Ascending aorta (tissue), 2 donors: ENCODE measurements at places on chromosomes 4 and X.

DNA sequence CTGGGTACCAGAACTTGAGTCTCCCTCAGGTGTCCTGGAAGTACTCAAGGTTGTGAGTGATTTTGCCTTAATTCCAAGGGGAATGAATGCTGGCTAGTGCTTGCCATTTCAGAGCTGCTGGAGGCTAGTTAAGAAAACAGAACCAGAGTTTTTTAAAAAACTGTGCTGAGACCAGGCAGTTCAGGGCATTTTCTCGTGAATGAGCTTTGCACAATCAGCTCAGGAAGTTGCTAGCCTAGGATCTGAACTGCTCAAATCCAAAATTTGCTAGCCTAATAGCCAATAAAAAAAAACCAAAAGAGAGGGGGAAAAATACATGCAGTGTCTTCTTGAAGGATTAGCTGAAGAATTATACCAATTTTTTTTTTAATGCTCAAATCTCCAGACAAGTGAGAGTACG, 292.7 kb downstream of the FBXW7 start:
- DNase-seq: no peak

GRCh38 chr4:113327494-113327893, 278.0 kb downstream of the ANK2 start:
- DNase-seq: no peak

GRCh38 chr4:88613417-88613875, 21.2 kb downstream of the HERC3 start:
- DNase-seq: no peak

DNA sequence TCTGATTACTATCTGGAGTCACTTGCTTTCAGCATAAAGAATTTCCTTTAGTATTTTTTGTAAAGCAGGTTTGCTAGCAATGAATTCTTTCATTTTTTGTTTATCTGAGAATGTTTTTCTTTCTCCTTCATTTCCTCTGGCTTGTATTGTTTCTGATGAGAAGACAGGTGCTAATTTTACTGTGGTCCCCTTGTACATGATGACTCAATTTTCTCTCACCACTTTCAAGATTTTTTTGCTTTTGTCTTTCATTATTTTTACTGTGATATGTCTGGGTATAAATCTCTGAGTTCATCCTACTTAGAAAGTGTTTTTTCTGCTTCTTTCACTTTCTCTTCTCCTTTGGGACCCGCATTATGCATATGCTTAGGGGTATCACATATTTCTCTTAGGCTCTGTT, 62.6 kb downstream of the PKD2 start:
- DNase-seq: no peak

GRCh38 chr4:41212616-41213203, 1.6 kb downstream of the APBB2 start:
- peak; percentile 74 for DNase-seq

DNA sequence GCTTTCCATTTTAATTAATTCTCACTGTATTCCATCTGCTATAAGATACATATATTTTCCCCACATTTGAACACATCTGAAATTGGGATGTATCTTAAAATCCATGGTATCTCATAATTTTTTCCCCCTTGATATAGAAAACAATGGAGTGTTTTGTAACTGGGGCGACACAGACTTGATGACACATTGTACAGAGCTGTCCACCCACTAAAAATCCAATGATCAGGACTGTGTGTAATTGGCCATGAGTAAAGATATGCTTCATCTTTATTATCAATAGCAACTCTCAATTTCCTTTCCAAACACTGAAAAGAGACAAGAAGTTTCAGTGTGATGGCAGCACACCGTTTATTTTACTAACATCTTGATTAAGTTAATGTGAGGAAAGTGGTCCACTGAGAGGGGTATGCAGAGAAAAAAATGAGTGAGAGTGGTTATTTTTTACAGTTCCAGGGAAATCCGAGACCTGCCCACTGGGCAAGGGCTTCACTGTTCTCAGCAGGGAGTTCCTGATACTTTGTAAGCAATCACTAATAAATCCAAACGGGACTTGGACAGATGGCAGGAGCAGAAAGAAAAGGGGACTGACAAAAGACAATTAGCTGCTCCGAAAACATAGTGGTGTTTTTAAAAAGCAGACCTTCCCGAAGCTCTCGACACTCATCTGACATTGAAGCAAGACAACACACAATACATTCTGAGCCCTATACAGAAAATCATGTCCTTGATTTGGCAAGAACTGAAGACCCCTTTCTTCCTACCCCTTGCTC, 149.4 kb downstream of the TSPAN5 start:
- DNase-seq: no peak

- DNase-seq: no peak
Observed at GRCh38 chr4:42320822-42321388, 76.4 kb upstream of the SHISA3 start.

- no peak for DNase-seq
Observed at GRCh38 chrX:150100261-150100660, 162.0 kb upstream of the EOLA2 start.

DNA sequence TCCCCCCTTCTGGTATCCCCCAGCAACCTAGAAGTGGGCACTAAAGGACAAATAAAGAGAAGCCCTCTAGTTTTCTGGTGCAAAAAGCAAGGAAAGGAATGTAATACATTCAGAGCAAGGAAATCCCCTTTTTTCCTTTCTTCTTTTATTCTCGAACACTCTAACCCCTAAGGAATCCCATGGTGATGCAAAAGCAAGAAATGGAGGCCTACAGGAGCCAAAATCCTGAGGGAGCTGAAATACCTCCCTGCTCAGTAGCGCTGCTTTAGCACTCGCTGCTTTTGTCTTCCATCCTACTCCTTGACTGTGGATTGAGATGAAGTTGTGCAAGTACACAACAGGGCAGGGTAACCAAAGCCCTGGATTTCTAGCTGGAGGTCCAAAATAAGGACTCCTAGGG, 251.0 kb downstream of the PRDM5 start:
- DNase-seq: no peak

DNA sequence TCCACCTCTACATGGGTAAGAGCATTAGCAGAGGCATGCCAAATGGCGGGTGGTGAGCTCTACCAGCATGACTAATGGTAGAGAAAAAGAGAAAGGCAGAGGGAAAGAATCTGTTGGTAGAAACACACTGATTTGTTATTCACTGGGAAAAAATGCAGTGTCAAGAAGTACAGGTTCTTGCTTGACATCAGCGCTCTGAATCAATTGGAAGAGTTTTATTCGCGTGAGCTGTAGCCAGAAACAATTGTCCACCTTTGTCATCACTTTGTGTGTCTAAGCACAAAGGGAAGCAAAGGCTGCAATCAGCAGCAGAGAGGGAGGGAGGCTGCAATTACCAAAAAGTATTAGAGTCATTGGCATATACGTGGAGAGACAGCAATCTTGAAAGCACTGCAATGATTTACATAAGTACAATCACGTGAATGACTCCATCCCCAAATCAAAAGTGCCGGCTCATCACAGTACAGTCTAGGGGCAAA, 67.7 kb upstream of the HS3ST1 start:
- no peak for DNase-seq

DNA sequence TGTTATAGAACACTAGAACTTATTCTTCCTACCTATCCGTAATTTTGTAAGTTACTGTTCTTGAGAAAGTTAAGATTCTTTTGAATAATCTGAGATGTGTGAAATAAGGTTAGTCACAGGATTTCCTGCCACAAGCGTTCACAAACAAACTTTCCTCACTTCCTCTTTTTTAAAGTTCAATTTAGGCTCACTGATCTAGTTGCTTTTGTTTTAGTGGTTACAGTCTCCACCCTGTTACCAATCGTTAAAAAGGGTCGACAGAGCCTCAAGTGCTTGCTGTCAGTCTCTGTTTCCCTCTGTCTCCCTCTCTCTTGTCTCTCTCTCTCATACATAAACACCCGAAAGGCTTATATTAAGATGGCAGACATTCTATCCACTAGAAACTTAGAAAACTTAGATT, 35.9 kb upstream of the STK26 start:
- no peak for DNase-seq

DNA sequence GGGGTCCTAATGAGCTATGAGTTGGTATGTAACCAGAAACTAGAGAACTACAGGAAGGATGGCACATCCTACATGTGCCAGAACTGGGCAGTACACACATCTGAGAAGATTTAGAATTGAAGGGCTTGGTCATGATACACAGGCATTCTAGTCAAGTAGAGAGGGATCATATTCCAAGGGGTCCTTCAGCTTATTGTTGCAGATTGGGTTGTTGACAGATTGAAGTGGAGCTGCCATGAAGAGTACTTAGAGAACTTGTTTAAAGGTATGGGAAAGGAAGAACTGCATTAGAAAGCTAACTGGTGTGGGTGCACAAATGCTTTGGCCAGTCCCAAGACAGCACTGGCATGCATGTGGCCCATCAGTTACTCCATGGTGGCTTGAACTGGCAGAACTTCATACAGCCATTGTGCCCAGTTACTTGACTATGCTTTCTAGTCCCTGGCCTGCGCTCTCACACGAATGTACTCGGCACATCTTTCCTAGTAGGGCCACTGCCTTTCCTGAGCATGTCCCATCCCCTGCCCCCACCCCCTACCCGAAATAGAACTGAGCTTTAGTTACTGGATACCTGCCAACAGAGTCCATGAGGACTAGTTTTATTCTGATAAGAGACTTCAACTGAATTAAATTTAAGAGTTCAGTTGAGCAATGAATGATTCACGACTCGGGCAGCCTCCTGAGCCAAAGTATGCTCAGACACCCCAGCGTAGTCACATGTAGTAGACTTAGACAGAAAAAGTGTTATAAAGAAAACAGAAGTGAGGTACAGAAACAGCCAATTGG, 64.0 kb downstream of the CCNG2 start:
- DNase-seq: peak; percentile 81

- no peak for DNase-seq
Observed at GRCh38 chrX:70054391-70054790, 4.7 kb upstream of the AWAT2 start.

DNA sequence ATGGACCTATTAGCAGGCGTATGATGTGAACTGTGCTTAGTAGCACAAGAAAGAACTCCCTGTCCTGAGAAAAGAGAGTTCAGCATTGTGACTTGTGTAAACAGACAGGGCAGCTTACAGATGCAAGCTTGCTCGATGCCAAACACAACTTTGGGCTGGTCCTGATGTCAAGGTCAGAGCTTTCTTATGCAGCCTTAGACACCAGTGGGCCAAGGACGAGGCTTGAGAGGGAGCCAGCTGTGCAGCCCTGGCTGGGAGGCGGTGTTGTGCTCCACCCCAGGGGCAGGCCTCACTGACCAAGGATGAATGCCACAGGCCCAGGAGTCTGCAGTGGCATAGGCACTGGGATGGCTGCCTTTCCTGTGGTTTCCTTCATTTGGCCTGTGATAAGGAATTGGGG, 35.4 kb downstream of the JADE1 start:
- DNase-seq: no peak

DNA sequence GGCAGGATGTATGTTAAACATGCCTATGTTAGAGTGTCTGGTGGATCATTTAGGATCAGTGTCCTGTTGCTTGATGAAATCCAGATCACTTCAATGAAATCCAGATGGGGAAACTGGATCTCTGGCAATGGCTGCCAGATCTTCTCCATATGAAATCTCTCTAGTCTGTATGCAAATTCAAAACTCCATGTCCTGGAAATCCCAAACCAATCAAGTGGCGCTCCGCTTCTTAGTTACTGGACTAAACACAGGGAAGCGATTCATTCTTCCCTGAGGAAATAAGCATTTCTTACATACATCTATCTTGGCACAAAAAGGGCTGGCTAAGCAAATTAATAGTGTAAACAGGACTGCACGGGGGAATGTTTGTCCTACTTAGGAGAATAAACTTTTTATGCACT, 94.9 kb downstream of the HDAC8 start:
- no peak for DNase-seq

DNA sequence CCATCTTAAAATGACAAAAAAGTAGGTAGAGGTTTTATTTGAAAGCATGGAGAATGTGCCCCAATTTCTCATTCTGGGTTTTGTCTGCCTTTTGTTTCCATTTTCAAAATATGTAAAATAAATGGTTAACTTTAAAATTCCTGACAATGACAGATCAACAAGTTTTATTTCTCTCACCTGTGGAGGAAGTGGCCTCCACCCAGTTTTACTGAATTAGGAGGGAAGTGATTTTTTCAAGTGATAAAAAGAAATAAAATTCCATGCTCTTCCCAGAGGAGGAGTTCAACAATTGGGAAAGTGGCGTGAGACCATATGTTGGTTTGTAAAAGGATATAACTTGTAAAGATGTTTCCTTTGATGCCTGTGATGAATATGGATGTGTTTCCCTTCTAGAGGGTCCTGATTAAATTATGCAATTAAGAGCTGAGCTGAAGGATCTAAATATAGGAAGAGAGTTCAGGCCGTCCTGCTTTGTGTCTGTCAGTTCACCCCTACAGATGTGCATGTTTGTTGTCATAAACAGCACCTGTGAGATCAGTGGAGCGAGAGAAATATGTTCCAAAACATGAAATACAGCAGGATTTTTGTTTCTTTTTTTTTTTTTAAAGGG, 19.5 kb downstream of the SMAD1 start:
- DNase-seq: no peak

GRCh38 chrX:132508834-132509233, 20.0 kb upstream of the MBNL3 start:
- DNase-seq: no peak

- DNase-seq: no peak
Observed at GRCh38 chrX:29275928-29276327, 688.7 kb downstream of the IL1RAPL1 start.

GRCh38 chr4:144313370-144313769, 172.9 kb upstream of the GYPA start:
- no peak for DNase-seq

GRCh38 chr4:23174179-23174578, 481.4 kb downstream of the GBA3 start:
- DNase-seq: no peak

- DNase-seq: no peak
Observed at GRCh38 chr4:3479358-3480101, 16.4 kb downstream of the DOK7 start.
